Anterior cingulate cortex (tissue), 58 donors: ENCODE measurements at places on chromosomes 5 and 9.

- DNase-seq, result no peak
Measured at GRCh38 chr9:107648153-107648715, 158.7 kb upstream of the KLF4 start.

DNA sequence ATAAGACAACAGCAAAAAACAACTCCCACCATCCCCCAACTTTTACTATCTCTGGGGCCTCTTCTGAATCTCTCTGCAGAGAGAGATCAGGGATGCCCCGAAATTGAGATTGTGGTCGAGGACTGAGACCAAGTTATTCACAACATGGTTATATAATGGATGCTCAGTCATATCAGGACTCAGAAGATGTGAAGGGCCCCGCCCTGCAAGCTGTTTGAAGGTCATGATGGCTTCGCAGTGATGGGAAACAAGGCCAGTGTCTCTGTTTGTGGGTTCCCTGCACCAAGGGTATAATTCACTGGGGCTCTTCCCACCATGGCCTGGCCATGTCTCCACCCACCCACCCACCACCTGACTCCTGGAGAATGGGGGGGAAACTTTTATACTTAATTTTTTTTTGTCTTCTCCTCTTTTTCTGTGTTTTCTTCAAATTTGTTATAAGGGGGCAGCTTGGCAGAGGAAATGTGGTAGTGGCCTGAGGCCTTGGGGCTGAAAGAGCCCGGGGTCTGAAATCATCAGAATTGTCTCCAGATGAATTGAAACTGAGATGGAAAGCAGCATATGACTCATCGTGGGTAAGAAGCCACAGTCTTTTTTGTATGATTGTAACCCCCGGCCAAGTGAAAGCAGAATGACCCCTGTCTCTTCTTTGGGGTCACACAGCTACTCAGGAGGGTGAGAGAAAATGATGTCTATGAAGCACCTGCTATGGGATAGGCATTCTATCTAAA, 15.0 kb upstream of the TEX48 start:
- DNase-seq, result no peak

- DNase-seq, result no peak
Measured at GRCh38 chr9:28899267-28899666, 1326.0 kb upstream of the C9orf72 start.

- no peak for DNase-seq
Measured at GRCh38 chr9:17900606-17901005, 321.7 kb downstream of the SH3GL2 start.

DNA sequence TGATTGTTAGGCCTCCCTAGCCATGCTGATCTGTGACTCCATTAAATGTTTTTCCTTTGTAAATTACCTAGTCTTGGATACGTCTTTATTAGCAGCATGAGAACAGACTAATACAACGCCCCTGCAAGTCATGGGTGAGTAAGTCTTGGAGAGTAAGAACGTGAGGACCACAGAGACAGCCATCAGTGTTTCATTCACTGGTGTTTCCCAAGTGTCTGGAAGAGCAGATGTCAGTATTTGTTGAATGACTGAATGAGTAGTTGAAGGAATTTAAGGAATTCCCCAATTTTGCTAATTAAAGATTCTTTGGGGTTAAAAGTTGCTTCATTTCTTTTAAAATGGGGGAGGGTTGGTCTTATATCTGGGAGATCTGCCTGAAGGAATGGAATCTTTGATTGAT, 178.8 kb downstream of the TRIO start:
- DNase-seq, result no peak

DNA sequence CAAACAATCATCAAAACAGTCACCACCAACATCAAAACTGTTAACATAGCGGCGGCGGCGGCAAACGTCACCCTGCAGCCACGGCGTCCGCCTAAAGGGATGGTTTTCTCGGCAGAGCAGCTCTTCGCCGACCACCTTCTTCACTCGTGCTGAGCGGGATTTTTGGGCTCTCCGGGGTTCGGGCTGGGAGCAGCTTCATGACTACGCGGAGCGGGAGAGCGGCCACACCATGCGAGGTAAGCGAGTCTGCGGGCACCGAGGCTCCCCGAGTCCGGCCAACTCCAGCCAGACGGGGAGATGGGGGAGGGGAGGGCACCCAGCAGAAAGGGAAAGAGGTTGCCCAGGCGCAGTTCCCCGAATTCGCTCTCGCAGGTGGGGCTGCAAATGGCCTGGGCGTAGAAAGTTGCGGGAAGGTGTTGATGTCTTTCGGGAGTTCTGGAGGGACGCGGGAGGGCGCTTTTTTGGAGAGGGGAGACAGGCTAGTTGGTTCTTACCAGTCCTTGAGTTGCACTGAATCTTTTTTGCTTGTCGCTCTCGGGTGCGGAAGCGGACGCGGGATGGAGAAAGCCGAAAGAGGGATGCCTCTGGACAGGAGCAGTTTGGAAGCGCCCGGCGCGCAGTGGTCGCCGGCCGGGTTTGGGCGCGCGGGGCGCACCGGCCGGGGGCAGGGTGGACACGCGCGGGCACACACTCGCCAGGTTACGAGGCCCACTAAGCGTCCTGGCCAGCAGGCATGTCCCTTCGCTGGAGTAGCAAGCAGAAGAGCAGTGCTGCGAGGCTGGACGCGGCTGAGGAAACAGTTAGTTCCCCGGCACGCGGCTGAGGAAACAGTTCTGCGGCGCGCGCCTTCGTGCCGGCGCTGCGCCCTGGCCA, 849 bp downstream of the RORB start:
- DNase-seq, result no peak

DNA sequence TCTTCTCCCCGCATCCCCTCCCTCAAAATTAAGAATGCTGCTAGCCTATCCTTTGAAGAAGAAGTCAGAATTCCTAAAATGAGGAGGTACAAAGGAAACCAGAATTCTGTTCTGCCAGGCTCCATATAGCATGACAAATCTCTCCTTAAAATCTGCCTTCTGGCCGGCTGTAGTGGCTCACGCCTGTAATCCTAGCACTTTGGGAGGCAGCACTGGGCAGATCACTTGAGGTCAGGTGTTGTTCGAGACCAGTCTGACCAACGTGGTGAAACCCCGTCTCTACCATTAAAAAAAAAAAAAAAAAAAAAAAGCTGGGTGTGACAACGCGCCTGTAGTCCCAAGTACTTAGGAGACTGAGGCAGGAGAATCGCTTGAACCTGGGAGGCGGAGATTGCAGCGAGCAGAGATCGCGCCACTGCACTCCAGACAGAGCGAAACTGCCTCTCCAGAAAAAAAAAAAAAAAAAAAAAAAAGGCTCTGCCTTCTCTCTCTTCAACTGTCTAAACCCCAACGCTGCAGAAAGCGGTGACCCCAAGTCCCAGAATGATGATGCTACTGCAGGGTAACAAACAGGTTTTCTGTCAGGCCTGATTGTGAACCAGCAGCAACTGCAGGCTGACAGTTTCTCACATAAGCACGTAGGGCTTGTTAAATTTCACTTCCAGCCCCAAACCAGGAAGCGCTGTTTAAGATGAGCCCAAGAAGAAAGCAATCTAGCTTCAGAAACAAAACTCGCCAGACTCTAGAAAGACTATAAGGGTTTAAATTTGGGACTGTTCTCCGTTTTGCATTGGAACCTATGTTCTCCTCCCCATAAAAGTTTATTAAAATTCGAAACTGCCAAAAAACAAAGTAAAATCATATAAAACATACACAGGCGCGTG, 963 bp upstream of the CAST start:
- no peak for DNase-seq
